T-helper 17 cell (primary cell): ENCODE measurements at places on chromosomes 7 and 10.

DNA sequence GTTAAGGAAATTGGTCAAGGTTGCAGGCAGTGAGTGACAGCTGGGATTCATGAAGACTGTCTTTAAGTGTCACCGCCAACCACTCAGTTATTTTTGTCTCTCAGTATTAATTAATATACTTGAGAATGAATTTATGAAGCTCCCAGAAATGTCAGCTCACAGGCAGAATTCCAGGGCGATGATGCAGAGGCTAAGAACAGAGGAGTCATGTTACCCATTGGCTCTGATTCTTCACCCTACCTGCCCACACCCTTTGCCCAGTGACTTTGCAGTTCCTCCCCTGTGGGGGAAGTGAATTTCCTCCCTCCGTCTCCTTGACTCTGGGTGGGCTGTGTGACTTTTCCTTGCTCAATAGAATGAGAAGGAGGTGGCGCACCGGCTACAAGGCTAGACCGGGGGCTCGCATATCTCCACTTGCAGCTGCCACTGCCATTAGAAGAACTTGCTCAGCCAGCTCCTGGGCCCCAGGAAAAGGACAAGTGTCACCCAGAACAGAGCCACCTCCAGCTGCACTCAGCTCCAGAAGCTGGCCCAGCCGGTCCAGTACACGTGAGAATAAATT, 157.1 kb upstream of the PRKCQ start:
- no peaks in the 10 kb centered on the region for H3K4me1 ChIP-seq
- peaks cover 81% of the 10 kb centered on the region for H3K27me3 ChIP-seq
- DNase-seq, result no peak
- H3K36me3 ChIP-seq, result no peaks in the 10 kb centered on the region
- H3K27ac ChIP-seq, result no peak overlapping the region

DNA sequence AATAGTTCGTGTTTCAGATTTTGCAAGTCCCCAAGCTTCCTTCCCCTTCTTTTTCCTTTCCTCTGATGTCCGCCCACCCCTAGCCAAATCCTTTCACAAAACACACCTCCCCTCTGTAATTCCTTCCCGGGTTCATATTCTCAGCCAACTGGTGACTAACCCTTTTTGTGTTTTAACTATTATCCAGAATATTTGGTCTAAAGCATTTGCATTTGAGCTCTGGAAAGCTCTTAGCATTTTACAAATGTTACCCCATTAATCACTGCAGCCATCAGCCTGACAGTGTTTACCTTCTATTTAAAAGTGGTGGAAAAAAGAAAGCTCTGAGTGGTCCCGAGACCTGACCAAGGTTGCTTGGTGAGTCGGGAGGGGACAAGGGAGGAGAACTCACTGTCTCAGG, 139.0 kb downstream of the CREB5 start:
- no peak overlapping the region for H3K4me3 ChIP-seq
- no peaks in the 10 kb centered on the region for H3K4me1 ChIP-seq
- H3K27ac ChIP-seq, result no peak overlapping the region
- H3K27me3 ChIP-seq, result peaks cover 8% of the 10 kb centered on the region

DNA sequence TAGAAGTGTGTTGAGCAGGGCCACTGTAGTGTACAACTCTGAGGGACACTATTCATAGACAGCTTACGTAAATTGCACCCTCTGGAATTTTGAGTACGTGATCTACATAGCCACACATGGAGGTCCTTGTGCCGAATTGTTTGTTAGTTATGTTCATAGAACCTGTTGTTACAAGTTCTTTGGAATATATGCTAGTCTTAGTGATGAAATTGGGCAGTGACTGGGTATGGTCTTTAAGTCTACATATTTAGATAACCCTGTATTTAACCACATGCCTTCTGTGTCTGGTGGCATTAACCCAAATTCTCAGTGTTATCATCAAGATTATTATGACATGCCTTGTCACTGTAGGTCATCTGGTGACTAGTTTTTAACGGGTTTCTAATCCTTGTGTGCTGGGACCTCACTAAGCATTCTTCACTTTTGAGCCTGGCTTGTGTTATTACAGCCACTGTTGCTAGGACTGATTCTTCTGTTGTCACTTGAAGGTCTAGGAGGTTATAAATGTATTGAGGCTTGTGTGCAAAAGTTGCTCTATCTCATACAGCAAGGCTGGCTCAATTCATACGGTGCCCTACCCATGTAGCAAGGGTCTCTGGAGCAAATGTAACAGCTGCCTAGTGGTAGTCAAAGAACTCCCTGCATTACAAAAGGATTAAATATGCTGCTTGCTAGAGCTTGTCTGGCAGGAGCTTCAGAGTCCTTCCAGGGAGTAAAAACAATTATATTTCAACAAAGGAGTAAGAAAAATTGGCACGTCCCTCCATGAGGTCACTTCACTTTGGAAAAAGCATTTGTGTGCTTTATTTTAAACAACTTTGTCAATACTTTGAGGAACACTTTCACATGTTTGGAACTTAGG, 65.4 kb downstream of the CDK14 start:
- DNase-seq, result no peak
- no peaks in the 10 kb centered on the region for H3K27me3 ChIP-seq
- no peak overlapping the region for H3K4me3 ChIP-seq
- no peak overlapping the region for H3K27ac ChIP-seq
- H3K4me1 ChIP-seq, result no peaks in the 10 kb centered on the region
- no peaks in the 10 kb centered on the region for H3K36me3 ChIP-seq

DNA sequence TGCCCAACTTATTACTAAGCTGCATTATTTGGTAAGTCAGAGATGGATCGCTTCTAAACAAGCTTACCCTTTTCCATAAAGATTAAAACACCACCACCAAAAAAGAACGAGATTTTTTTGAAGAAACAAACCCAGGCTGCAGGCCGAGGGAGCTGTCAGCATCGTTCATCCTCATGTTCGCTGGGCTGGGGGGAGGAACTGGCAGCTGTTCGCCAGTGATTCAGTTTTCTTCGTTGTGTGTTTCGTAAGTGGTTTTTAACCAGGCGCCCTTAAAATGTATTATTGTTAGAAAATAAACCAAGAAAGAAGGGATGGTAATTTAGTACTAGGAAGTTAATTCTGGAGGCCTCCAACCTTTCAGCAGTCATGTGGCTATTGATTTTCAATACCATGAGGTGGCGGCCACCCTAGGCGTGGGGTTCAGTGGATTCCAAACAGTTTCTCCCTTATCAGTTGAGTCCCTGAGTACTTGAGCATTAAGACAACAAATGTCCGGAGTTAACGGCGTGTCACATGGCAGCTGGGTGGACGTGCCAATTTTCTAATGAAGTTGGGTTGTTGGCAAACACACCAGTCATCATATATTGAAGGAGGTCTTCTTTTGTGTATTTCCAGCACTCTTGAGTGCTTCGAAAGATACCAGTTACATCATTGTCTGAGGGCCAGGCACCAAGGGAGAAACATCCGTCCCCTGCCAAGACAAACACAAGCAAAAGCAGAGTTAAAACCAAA, 173.2 kb downstream of the EBF3 start:
- no peak overlapping the region for H3K27ac ChIP-seq
- no peaks in the 10 kb centered on the region for H3K36me3 ChIP-seq
- no peaks in the 10 kb centered on the region for H3K4me1 ChIP-seq

GRCh38 chr10:122981066-122981464, 864 bp downstream of the PSTK start:
- H3K4me1 ChIP-seq, result peaks cover 22% of the 10 kb centered on the region
- peak overlapping the region; percentile 91 for H3K4me3 ChIP-seq
- peak overlapping the region; percentile 96 for H3K27ac ChIP-seq
- no peaks in the 10 kb centered on the region for H3K27me3 ChIP-seq
- H3K36me3 ChIP-seq, result peaks cover 4% of the 10 kb centered on the region

DNA sequence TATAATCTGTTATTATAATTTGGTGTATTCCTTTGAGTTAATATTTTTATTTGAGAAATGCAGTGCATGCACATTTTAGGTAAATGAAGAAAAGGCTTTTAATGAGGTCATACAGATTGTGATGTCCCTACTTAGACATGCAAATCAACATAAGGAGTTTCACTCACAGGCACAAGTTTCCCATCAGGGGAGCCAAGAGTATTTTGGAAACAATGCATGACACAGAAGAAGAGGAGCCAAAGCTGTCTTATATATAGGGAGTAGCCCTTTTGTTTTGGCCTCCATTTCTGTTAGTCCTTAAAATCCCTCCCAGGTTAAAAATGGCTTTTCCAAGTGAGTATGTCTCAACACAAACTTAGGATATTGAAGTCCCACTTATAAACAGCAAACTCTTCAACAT, 703.4 kb upstream of the ANKRD30A start:
- H3K4me3 ChIP-seq, result no peak overlapping the region
- no peaks in the 10 kb centered on the region for H3K4me1 ChIP-seq
- DNase-seq, result no peak
- no peak overlapping the region for H3K27ac ChIP-seq

GRCh38 chr10:51137756-51138529, 63.7 kb downstream of the PRKG1 start:
- no peaks in the 10 kb centered on the region for H3K27me3 ChIP-seq
- H3K27ac ChIP-seq, result no peak overlapping the region
- H3K4me1 ChIP-seq, result no peaks in the 10 kb centered on the region
- no peak overlapping the region for H3K4me3 ChIP-seq
- no peaks in the 10 kb centered on the region for H3K36me3 ChIP-seq

DNA sequence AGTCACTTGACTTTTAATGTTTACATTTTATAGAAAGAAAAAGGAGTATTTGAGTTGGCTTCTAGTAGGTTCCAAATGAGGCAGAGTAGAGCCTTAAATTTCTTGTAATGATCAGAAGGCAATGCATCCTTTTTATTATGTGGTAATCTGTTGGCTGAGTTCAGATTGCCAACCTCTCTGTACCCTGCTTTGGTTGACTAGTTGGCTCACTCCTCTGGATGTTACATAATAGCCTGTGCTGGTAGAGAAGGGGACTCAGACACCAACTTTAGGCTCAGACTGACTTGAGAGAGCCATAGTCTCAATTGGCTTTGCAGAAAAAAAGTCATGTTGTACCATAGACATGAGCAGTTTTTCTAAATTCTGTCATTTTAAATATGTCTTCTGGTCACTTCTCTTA, 46.8 kb upstream of the GLCCI1 start:
- H3K4me3 ChIP-seq, result peak overlapping the region; percentile 28
- H3K27me3 ChIP-seq, result no peaks in the 10 kb centered on the region
- H3K27ac ChIP-seq, result peak overlapping the region; percentile 81
- H3K4me1 ChIP-seq, result peaks cover 30% of the 10 kb centered on the region
- H3K36me3 ChIP-seq, result peaks cover 5% of the 10 kb centered on the region

DNA sequence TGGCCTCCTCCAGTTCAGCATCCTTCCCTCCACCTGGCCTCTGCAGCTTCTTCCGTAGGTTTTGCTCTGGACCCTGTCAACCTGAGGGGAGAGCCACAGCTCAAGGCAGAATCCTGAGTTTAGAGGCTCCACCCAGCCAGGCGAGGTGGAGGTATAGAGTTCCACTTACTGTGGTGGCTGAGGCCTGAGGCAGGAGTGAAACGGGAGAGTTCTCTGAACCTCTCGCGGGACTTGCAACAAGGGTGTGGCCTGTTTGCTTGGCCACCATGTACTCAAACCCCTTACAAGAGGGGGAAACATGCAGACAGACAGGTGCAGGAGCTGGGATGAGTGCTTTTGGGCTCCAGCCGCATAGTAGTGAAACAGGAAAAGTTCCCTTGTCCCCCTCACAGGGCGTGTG, 154.0 kb upstream of the C7orf33 start:
- DNase-seq, result no peak
- no peak overlapping the region for H3K4me3 ChIP-seq
- peaks cover 2% of the 10 kb centered on the region for H3K4me1 ChIP-seq
- peaks cover 13% of the 10 kb centered on the region for H3K27me3 ChIP-seq
- no peaks in the 10 kb centered on the region for H3K36me3 ChIP-seq

DNA sequence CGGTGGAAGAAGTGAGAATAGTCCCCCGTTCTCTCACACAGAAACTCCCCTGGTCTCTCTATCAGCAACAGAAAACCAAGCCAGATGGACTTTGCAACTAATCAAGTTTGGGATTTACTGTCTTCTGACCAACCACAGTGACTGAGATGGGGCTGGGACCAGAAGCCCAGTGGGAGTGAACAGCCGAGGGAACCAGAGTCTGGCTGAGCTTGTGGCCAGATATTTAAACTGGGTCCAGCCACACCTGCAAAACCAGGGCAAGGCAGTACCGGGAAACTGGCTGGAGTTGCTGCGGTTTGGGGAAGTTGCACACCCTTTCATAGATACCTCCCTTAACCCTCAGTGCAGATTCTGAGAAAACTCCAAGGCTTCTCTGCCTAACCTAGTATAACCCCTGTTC, 6.0 kb downstream of the GSTK1 start:
- peaks cover 13% of the 10 kb centered on the region for H3K36me3 ChIP-seq
- peak overlapping the region; percentile 89 for H3K27ac ChIP-seq
- no peak overlapping the region for H3K4me3 ChIP-seq
- no peaks in the 10 kb centered on the region for H3K27me3 ChIP-seq

DNA sequence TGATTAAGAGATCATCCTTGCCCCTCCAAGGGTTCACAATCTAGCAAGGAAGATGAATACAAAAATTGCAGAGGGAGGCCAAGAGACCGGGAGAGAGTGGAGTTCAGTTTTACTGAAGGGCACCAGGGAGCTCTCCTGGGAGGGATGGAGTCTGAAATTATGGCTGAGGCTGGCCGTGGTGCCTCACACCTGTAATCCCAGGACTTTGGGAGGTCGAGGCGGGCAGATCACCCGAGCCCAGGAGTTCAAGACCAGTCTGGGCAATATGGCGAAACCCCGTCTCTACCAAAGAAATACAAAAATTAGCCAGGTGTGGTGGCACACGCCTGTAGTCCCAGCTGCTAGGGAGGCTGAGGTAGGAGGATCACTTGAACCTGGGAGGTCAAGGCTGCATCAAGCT, 51.4 kb upstream of the MXI1 start:
- DNase-seq, result no peak
- H3K27me3 ChIP-seq, result peaks cover 74% of the 10 kb centered on the region
- H3K27ac ChIP-seq, result peak overlapping the region; percentile 91
- H3K36me3 ChIP-seq, result no peaks in the 10 kb centered on the region
